ENCODE measurements at places on chromosomes 5 and 9. TPM values are rescaled to one million over a fixed set of nuclear protein-coding genes. Genes with fewer than 3 reads are reported as not detected.

- H3K4me3 ChIP-seq: no peak overlapping the region
- H3K4me1 ChIP-seq: no peaks in the 10 kb centered on the region
- H3K27ac ChIP-seq: no peak overlapping the region
- H3K27me3 ChIP-seq: no peaks in the 10 kb centered on the region
- no peak for DNase-seq
Observed at GRCh38 chr5:15092801-15093200, 221.2 kb upstream of the ANKH start.

GRCh38 chr5:10655972-10656830 lies 92.3 kb downstream of the ANKRD33B start:
- no peaks in the 10 kb centered on the region for H3K4me1 ChIP-seq
- no peak overlapping the region for H3K27ac ChIP-seq
- no peaks in the 10 kb centered on the region for H3K27me3 ChIP-seq
- no peak overlapping the region for H3K4me3 ChIP-seq
- H3K36me3 ChIP-seq: no peaks in the 10 kb centered on the region

- no peaks in the 10 kb centered on the region for H3K27me3 ChIP-seq
- no peaks in the 10 kb centered on the region for H3K4me1 ChIP-seq
Observed at GRCh38 chr5:34655354-34655991, 655 bp upstream of the RAI14 start.

ORM2 gene
- 0.91 TPM for total RNA-seq

DOCK2 gene
- total RNA-seq: 2.5 TPM

All from prostate gland (tissue), 2 donors.